ENCODE measurements at places on chromosomes 4 and X.

DNA sequence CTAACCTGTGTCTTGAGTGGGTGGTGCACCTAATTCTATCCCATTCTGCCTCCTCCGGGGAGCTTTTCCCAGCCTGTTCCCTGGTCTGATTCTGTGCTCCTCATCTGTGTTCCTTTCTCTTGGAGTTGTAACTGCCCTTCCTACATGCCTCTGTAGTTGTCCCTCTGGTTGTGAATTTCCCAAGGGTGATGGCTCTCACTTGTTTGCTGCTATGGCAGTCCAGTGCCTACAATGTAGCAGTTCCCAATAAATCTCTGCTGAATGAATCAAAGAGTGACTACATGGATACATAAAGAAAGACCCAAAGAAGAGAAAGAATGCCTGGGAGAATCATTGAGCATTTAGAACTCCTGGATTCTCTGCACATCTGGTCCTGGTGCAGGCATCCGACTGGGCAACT is 141.6 kb downstream of the HS3ST1 start:
- no peak for DNase-seq

- no peak for DNase-seq
Measured at GRCh38 chrX:45842207-45842925, 641.7 kb upstream of the DIPK2B start.

DNA sequence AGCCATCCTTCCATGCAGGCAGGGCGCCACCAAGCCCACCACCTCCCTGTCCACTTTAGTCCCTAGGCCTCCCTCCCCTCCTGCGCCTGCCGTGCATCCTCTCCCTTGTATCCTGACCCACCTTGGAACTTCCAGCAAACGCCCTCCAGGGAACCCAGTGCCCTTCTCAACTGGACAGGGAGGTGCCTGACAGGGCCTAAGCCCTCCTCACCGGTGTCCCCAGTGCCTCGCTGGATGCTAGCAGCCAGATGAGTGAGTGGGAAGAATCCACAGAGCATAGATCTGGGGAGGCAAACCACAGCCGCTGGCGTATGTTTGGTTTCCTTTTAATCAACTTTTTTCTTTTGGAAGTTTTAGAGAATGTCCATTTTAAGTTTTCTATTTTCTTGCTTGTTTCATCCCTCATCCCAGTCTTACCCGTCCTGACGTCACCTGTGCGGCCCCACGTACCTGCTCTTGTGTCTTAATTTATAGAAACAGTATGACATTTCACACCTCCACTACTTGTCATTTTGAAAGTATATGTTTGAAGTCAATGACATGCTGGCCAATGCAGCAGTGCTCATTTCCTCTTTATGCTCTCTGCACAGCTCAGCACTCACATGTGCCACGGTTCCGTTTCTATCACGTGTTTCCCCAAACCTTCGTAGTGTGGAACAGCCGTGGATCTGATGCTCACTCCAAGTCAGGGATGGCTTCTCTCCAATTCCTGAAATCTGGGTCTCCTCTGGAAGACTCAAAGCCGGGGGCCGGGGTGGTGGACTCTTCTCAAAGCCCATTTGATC is 3.4 kb upstream of the HMX1 start:
- DNase-seq = no peak

DNA sequence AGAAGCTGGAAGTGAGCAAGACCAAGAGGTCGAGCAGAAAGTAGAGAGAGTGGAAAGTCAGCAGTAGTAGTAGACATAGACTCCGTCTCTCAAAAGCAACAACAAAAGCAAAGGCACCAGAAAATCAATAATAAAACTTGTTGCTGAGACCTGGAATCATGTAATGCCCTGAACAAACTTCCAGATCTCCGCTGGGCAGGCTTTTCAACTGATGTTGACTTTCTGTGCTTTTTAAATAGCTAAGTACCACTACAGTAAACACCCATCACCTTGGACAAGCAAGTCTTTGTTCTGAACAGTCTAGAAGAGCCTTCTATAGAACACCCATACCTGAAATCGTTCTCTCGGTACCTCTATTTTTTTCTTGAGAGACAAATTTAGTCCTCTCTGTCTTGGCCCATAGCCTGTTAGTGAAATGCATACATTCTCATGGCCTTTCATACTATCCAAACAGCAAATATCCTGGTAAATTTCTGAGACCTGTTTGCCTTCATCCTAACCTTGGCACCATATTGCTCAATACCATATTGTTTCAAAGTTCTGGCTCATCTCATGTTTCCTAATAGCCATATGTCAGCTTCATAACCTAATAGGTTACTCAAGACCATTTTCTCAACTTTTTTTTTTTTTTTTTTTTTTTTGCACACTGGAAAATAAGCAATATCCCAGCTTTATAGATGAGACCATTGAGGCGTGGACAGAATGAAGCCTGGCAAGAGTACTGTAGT is 200.6 kb upstream of the RBPJ start:
- no peak for DNase-seq

- no peak for DNase-seq
Measured at GRCh38 chr4:150493851-150494250, 88.1 kb upstream of the MAB21L2 start.

DNA sequence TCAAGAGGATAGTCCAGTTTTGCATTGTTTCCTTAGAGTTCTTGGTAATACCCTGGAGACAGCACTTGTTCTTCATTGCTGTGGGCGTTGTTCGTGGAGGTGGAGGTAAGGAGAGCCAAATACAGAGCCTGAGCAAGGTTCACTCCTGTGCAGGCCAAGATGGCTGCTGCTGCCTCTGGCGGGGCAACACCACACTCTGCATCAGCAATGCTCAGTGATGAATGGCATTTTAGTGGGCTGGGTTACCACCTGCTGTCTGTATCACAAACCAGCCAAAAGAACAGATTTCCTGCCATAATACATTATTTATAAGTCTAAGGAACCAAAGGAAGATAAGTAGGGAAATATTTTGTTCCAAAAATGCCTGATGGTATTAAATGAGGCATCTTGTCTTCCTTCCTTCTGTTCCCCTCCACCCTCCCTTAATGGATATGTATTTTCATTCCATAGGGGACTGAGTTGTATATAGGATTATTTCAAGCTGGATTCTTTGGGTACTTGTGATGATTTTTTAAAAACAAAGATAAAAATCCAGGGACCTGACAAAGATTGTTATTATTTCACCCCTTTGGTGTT is 61.6 kb upstream of the LIMCH1 start:
- no peak for DNase-seq

Data from CD4-positive, alpha-beta T cell treated with Interleukin-17A for 4 hours (primary cell).